ENCODE measurements at places on chromosomes 11 and 22.

DNA sequence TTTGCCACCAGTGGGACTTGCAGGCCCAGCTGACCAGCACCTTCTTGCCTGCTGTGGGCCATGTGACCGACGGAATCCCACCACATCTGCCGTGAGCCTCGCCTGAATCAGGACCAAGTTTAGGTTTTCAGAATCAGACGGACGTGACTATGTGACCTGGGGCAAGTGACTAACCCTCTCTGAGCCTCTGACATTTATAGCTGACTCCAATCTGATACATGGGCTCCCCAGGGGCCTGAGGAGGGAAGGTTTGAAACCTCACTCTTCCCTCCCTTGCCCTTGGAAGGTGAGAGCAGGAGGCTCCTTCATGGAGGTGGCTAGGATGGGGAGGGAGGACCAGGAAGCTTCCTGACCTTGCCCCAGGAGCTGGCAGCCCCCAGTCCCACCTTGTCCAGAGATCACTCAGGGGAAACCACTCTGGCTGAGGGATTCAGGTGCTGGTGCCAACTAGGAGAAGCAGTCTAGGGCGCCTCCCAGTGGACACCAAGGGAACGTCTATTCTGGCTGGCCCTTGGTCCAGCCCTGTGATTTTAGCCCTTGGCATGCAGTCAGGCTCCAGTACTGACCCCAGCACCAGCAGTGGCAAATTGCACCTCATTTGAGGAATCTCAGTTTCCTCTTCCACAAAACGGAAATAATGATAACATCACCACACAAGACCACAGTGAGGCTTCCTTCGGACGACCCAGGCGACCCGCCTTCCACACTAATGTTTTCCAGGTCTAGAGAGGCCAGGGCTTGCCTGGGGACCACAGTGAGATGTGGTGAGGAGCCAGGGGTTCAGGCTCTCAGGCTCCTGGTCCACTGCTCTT lies 47.2 kb upstream of the SYT7 start:
- no peak for DNase-seq

- DNase-seq: no peak
Observed at GRCh38 chr22:22244316-22245250, at the start of gene VPREB1. Gene VPREB1, plus strand, starts transcription at chr22:22244786. Its CDS starts 28 bp downstream, at chr22:22244814.

DNA sequence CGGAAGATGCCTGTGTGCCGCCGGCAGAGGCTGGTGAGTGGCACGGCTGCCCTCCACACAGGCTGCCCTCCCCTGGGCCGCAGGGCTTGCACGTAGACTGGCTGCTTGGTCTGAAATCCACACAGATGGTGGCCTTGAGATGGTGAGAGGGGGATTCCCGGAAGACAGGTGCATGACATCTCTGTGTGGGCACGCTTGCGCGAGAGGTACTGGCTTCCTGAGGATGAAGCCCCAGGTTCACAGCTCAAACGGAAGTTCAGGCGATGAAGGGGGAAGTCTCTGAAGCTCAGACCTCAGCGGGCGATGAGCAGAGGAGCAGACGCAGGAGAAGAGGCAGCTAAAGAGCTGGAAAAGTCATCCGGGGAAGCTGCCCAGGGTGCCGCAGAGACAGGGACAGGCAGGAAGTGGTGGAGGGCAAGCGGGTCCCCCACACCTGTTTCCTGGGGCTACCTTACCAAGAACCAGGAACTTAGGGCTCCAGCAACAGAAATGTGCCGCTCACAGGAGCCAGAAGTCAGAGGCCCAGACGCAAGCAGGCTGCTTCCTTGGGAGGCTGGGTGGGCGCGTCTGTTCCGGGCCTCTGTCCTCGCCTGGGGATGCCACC lies 7.2 kb downstream of the CRELD2 start:
- DNase-seq: peak; percentile 50

DNA sequence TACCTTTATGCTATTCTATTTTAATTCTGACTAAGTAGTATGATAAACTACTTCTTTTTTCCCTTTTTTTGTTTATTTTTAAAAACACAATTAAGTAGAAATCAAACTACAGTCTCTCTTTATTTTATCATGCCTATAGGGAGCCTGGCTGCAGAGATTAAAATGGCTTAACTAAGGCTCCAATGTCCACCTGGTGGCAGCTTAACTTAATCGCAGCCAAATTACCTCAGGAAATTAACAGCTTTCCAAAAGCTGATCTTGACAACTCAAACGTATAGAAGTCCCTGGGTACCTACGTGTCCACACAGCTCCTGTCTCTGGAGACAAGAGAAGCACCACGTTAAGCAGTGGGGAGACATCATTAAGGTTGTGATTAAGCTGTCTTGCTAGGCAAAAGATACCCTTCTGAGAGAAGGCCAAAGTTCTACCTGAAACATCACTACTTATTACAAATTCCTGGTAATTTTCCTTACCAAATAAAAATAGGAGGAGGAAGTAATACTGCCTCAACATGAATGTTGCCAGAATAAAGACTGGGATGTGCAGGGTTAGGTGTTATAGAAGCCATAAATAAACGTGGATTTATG lies 63.2 kb upstream of the SNX19 start:
- DNase-seq: no peak

GRCh38 chr11:8649361-8649760 lies 33.1 kb downstream of the TRIM66 start:
- no peak for DNase-seq

DNA sequence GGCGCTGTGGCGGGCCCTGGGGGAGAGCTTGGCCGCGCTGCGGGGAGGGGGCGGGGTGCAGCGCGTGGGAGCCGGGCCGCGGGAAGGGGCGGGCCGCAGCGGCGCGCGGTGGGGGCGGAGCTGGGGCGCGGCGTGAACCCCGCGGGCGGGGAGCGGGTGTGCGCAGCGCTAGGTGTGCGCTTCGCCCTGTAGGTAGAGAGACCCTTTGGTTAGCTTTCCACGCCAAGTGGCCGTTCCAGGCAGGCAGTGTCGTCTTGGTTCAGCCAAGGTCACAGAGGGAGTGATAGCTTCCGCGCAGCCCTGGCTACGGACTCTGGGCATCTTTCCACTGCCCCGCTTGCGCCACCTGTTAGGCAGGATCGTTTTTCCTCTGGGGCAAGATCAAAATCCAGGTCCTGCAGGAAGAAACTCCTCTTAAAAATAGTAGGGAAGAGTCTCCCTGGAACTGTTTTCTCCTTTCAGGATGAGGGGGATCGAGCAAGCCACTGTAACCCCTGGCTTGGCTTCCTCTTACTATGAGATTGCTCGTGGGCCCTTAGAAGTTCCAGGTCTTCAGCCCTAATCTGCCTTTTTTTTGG lies 434 bp downstream of the BANF1 start:
- no peak for DNase-seq

- no peak for DNase-seq
Observed at GRCh38 chr11:132872211-132872610, 660.1 kb downstream of the OPCML start.

All from stimulated activated CD4-positive, alpha-beta T cell treated with anti-CD3 and anti-CD28 coated beads, Interleukin-15, amount 100 ng/mL, for 1 hour (primary cell).